ENCODE measurements at places on chromosomes 11 and 22.

- no peak for DNase-seq
These were observed 1.8 kb upstream of the AMPD3 start for GRCh38 chr11:10453261-10453660.

DNA sequence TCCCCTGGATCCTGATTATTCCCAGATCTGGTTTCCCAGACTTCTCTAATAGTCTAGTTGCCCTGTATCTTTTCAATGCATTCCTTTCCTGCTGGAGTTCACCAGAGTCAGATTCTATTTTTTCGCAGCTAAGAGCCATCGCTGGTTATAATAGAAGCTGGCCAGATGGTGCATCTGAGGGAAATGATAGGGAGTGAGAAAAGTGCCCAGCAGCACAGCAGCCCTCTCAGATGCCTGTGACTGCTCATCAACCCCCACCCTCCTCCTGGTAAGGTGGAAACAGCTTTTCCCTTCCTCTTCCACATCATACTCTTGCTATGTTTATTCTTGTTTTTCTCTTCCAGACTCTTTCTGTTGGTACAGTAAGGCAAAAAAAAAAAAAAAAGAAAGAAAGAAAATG is 12.8 kb downstream of the OR8A1 start:
- DNase-seq: no peak

DNA sequence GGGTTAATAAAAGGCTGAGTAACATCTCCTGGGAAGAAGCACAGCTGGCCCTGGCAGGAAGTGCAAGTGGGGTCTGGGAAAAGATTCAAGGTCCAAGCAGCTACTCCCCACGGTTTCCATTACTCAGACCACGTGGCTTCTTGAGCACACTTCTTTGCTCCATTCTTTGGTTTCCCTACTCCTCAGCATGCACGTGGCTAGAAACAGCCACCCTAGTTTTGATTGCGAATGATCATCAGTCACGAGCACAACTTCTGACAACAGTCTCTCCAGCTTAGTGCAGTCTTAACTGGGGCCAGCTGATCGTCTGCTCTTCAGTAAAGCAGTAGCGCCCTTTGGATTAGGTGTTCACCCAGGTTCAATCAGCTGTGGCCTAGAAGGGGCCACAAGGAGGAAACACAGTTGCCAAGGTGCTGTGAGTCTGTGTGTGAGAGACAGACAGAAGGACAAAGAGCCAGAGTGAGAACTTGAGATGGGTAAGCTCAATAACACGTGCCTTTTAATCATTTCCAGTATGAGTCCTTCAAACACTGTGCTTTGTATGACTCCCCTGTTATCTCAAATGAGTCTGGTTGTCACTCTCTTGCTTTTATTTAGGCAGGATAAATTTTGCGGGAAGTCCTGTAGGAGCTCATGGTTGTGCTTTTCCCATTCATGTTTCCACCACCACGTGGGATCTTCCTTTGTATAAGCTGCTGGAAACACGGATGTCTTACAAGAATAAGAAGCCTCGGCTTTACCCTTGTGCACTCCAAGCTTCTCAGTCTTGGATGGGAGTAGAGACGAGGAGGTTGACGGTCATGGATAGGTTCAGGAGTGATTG is 901 bp upstream of the PARVA start:
- no peak for DNase-seq

GRCh38 chr11:2975594-2975993 is 16.5 kb downstream of the NAP1L4 start:
- peak; percentile 60 for DNase-seq

DNA sequence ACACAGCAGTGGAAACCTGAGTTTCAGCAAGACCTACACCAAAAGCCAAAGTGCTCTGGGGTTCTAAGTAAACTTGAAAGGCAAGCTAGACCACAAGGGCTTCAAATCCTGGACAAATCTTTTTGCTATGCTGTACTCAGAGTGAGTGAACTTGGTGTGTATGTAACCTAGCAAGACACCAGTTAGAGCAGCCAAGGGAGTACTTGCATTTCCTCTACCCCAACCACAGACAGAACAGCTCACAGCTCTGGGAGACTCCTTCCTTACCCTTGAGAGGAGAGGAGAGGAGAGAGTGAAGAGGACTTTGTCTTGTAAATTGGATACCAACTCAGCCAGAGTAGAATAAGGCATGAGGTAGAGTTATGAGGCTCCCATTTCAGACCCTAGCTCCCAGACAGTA is 71.4 kb downstream of the CTSC start:
- no peak for DNase-seq

GRCh38 chr11:100849009-100849900 is 162.2 kb downstream of the ARHGAP42 start:
- DNase-seq: no peak

- DNase-seq: no peak
These were observed 2.3 kb upstream of the MALAT1 start for GRCh38 chr11:65496304-65497140.

- DNase-seq: no peak
These were observed 43.5 kb downstream of the CD44 start for GRCh38 chr11:35182317-35182939.

DNA sequence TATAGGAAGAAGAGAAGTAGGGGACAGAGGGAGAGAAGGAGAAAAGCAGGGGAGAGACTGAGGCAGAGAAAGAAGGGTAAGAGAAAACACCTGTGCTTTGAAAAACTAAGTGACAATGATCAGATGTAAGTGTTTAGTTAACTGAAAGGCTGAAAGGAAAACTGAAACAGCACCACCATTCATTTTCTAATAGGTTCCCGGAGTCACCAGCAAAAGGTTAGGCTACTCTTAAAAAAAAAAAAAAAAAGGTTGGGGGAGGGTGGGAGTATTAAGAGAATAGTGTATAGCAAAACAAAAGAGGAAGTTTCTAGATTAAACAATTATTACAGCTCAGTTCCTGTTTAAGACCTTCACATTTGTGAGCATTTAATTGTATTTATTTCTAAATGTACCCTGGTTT is 113.8 kb downstream of the CADM1 start:
- no peak for DNase-seq

DNA sequence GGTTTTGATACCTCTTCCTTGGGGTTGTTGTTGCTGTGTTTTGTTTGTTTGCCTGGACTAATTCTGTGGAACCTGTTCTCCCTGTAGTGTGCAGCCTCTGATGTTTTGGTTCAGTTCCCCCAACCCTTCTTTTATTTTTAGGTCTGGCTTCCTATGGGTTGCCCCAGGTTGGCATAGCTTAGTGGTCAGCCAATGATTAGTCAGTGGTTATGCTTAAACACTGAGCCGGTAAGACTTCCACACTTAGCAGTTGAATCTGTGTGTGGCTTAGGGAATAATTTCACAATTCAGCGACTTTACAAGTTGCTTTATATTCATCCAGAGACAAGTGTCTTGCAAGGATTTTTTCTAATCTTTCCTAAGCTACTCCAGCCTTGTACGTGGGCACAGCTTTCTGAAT is 78.6 kb upstream of the CLPB start:
- DNase-seq: no peak

- no peak for DNase-seq
These were observed 92.5 kb downstream of the CCDC83 start for GRCh38 chr11:85947431-85948272.

DNA sequence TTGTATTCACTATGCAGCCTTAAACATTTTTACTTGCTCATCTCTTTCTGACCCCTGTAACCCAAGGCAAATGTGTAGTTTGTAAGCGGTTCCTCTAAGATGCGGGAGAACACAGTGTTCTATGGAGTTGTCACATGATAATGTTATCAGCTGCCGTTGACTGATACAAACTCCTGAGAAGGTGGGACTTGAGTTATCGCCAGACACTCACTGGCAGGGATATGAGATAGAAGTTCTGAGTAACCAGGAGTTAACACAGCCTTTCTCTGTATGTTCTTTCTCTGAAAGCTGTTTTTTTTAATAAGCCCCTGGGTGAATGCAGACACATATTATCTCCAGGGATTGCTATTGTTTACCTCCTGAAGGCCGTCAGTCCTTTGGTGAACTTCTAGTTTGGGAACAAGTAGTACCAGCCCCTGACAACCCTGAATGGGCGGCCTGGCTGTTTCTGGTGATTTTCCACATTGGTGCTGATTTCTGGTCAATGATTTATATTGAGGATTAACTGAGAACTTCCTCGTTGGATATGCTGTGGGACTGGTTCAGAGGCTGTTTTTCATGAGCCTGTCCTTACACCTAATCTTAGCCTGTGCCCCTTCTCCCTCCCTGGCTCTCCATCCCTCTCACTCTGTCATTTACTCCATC is 155.3 kb upstream of the RASSF10 start:
- no peak for DNase-seq

GRCh38 chr11:79897896-79898295 is 457.1 kb upstream of the TENM4 start:
- no peak for DNase-seq

DNA sequence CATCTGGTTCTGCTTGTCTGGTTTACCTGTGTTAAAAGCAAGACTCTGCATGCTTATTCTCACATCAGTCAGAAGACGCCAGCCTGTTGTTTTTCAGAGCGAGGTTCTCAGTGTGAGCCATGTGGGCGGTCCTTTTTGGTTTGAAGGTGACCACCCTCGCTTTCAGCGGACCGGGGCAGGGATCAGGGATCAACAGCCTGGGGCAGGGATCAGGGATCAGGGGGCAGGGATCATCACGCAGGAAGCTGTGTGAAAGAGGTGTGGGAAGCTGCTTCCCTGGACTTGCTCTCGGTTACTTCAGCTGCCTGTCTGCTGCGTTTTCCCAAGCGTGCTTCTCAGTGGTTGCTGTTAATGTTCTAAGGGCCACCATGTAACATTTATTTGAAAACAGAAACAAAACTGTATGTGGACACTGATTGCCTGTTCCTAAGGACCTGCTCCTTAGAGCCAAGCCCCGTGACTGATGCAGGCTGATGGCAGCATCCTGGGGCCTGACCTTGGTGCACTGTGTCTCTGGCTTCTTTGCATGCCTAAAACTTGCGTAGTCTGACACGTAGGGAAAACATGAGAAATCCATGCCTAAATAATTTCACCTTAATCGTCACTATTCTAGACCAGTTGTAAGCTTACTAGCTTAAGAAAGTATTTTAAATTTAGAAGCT is 146.9 kb downstream of the ATXN10 start:
- no peak for DNase-seq

DNA sequence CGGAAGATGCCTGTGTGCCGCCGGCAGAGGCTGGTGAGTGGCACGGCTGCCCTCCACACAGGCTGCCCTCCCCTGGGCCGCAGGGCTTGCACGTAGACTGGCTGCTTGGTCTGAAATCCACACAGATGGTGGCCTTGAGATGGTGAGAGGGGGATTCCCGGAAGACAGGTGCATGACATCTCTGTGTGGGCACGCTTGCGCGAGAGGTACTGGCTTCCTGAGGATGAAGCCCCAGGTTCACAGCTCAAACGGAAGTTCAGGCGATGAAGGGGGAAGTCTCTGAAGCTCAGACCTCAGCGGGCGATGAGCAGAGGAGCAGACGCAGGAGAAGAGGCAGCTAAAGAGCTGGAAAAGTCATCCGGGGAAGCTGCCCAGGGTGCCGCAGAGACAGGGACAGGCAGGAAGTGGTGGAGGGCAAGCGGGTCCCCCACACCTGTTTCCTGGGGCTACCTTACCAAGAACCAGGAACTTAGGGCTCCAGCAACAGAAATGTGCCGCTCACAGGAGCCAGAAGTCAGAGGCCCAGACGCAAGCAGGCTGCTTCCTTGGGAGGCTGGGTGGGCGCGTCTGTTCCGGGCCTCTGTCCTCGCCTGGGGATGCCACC is 7.2 kb downstream of the CRELD2 start:
- DNase-seq: no peak

DNA sequence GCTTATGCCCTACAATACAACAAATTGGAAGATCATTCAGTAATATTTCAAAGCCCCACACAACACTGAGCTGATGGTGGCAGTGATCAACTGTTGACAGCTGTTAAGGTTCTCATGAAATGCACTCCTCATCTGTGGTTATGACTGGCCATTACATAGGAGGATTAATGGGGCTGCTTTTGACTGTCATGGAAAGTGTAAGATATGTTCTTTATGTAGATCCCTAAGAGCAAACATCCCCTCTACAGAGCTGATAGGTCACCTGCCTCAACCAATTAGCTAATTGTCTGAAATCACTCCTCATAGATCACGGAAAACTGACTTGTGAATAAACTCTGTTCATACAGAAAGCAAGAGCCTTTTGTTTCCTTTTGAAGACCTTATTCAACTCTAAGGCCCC is 78.1 kb downstream of the GAB2 start:
- no peak for DNase-seq

- no peak for DNase-seq
These were observed 19.3 kb upstream of the CSRP3 start for GRCh38 chr11:19220903-19221724.

- no peak for DNase-seq
These were observed 337 bp downstream of the RPLP2 start for GRCh38 chr11:810040-810567.

- DNase-seq: no peak
These were observed 198.0 kb upstream of the PDGFD start for GRCh38 chr11:104361975-104362374.

DNA sequence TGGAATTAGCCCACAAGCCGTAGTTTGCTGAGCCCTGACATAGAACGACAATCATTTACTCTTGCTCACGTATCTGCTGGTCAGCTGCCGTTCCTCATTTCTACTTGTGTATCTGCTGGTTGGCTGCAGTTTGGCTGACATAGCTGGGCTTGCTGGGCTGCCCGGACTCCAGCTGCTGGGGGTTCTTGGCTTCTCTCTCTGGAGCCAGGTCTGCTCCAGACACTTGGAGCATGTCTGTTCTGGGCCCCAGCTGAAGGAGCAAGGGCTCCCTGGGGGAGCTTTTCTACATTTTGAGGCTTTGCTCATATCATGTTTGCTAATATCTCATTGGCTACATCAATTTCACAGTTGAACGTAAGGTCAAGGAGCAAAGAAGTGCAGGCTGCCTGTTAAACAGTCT is 47.3 kb downstream of the PRDM11 start:
- DNase-seq: no peak

DNA sequence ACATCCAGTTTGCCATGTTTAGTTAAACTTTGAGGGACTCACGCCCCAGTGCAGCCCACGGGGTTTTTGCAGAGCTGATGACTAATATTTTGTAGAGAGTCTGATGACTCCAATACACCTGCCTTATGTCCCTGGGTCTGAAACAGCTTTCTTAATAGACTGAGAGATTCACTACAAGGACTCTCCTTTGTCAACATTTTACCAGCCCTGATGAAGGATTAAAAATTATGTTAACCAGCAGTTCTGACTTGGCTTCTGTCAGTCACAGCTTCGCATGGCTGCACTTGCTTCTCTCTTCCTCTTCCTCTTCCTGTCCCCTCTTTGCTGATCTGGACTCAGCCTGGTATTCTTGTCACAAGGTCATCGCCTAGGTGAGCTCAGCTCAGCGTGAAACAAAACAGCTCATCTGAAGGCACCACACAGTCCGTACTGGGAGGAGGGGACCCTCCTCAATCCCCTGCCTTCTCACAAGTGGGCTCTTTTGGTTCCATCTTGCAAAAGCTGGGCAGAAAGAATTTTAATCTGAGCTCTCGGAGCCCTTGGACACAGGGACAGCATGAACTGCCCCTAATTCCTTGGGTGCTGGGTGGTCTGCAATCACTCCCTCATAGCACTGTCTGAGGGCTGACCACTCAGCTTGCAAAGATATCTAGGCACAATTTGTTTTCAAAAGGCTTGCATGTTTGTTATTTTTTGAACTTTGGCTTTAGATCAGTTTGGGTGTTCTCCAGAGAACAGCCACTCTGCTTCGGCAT is 38.1 kb upstream of the POU2AF1 start:
- no peak for DNase-seq

GRCh38 chr11:134261626-134262488 is 8.5 kb downstream of the ACAD8 start:
- peak; percentile 47 for DNase-seq

GRCh38 chr11:43987384-43988039 is 45.1 kb downstream of the C11orf96 start:
- DNase-seq: no peak
